HT-29 (cell line): ENCODE measurements at places on chromosomes 4 and X.

GRCh38 chr4:44668526-44668925, 9.7 kb upstream of the GUF1 start:
- DNase-seq: no peak

GRCh38 chrX:9147726-9148125, 113.8 kb upstream of the FAM9B start:
- DNase-seq: no peak

DNA sequence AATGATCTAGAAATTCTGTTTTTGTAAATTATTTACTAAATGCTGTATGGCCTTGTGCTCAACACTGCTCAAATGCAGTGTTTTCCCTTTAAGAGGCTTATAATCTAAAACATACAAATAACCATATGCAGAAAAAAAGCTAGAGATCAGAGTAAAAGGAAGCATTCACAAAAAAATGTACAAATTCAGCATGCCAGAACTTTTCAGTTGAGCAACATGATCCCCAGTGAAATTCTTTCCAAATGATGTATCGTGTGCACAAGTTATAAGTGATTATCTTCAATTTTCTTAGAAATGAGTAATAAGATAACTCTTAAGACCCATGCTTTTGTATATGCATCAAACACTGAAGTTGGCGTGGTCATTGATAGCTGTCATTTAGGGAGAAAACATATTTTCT, 5.0 kb downstream of the GPC3 start:
- DNase-seq: no peak

GRCh38 chrX:153802513-153803045, 8.1 kb downstream of the SSR4 start:
- DNase-seq: no peak

GRCh38 chr4:123749383-123749782, 352.8 kb downstream of the SPRY1 start:
- no peak for DNase-seq

- DNase-seq: no peak
Observed at GRCh38 chrX:37076983-37077382, 68.8 kb downstream of the FAM47C start.

DNA sequence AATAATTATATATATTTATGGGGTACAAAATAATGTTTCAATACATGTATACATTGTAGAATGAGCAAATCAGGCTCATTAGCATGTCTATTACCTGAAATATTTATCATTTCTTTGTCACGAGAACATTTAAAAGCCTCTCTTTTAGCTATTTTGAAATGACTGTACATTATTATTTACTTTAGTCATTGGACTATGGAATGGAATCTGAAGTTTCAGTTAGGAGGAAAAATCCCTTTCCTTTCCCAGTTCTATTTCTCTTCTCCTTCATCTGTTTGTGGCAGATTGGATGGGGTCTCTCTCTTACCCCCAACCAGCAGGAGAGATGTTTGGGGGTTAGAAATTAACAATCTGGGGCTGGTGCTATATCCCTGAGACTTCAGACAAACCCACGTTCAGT, 292.5 kb upstream of the SFRP2 start:
- DNase-seq: no peak

DNA sequence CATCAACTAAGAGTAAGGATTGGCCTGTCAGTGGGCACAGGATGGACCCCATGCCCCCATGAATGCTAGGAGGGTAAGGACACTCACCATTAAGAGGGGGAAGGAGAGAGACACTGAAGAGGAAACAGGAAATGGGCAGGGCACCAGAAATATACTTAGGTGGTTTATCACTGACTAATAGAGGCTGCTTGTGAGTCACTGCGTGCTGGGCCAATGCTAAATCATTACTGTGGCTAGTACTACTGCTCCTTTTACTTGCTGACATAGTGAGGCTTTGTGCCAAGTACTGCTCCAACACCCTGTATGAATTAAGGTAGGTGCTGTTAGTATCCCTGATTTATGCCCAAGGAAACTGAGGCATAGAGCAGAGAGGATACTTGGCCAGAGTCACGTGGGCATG, 130.4 kb upstream of the FRMPD4 start:
- no peak for DNase-seq

GRCh38 chr4:141957416-141957815, 321.0 kb downstream of the IL15 start:
- DNase-seq: no peak

GRCh38 chr4:41216294-41217019, 2.1 kb upstream of the APBB2 start:
- peak; percentile 89 for DNase-seq

DNA sequence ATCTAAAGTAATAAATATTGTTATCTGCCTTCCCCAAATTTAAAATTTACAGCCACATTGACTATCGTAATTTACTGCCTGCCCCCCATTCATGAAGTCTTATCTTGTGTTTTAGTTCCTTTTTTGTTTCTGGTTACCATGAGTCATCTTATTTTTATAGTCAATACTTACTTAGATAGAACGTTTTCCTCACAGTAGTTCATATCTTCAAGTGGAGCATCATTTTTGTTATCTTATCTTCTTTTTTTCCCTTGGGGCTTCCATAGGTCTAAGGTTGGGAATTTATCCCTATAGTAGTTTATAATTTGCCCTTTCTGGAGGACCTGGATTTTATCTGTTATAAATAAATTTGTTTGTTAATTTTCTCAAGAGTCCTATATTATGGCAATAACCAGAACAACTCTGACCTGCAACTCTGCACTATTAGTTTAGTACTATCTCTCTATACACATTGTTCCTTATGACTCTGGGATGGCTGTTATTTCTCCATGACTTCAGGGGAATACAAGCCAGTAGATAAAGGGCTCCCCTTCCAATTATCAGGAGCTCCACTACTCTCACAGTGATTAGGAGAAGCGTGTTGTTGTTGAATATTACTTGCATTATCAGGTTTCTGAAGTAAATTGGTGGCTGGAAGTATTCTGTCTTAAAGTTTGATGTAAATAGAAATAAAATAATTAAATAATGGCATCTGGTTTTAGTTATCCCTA, 330.6 kb downstream of the GALNTL6 start:
- no peak for DNase-seq

GRCh38 chrX:38973322-38973721, 172.1 kb downstream of the MID1IP1 start:
- no peak for DNase-seq
